ENCODE measurements at places on chromosomes 3 and 15.

GRCh38 chr15:88628018-88628654 is 7.0 kb downstream of the AEN start:
- DNase-seq, result no peak

DNA sequence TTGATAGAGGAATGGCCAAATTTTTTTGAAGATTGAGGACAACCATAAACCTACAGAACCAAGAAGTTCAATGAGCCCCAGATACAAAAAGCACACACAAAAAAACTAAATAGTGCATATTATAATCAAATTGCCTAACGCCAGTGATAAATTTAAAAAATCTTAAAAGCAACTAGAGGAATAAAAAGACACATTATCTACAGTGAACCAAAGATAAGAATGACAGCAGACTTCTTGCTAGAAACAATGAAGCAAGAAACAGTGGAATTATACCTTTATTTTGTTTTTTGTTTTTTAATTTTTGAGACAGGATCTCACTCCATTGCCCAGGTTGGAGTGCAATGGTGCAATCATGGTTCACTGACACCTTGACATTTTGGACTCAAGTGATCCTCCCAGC is 9.9 kb upstream of the SAMD7 start:
- DNase-seq, result no peak

- no peak for DNase-seq
Measured at GRCh38 chr15:22240403-22240802, 160.1 kb downstream of the OR4M2 start.

DNA sequence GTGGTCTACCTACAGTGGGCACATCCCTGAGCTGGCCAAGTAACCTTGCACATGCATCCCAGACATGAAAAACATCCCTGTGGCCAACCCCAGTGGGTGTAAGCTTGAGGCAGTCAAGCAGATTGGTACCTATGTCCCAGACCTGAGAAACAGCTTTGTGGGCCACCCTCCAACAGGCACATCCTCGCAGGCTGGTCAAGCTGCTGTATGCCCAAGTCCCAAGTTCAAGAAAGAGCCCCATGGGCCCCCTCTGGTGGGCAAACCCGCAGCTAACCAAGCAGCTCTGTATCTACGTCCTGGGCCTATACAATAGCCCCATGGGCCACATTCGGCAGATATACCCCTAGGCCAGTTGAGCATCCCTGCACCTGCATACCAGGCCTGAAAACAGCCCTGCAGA is 186.3 kb upstream of the GPR149 start:
- DNase-seq, result no peak

DNA sequence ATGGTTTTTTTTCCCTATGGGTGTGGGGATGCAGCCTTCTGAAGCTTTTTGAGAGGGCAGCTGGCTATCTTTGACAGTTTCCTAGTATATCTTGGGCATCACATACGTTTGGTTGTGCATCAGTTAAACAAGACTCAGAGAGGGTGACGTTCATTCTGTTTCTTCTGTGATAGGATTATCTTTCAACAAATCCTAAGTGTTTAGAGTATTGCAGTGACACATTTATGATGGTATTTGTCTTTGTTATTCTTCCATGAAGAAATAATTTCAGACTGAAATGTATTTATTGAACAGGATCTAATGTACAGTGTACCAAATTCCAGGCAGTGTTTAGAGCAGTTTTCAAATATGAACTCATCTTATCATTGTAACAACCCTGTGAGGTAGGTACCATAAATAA is 114.4 kb downstream of the PLCL2 start:
- DNase-seq, result no peak

GRCh38 chr15:74320352-74321247 is 46.8 kb downstream of the CYP11A1 start:
- peak; percentile 42 for DNase-seq

- DNase-seq, result no peak
Measured at GRCh38 chr3:48107227-48107626, 81.0 kb downstream of the CDC25A start.

GRCh38 chr15:99954361-99955180 is 221.3 kb upstream of the LYSMD4 start:
- peak; percentile 42 for DNase-seq

DNA sequence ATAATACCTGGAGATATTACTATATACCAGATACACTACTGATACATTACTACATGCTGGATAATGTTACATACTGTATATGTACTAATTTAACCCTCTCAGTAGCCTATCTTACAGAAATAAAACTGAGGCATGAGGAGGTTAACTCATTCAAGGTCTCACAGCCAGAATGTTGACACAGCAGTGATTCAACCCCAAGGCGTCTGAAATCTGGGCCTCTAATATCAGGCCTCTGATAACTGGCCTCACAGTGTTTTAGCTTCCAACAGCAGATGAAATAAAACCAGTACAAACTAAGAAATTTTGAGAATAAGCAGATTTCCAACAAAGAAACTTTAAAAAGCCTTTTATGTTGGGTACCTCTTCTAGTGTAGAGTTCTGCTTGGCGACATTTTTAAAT is 23.4 kb downstream of the DZIP1L start:
- DNase-seq, result no peak

DNA sequence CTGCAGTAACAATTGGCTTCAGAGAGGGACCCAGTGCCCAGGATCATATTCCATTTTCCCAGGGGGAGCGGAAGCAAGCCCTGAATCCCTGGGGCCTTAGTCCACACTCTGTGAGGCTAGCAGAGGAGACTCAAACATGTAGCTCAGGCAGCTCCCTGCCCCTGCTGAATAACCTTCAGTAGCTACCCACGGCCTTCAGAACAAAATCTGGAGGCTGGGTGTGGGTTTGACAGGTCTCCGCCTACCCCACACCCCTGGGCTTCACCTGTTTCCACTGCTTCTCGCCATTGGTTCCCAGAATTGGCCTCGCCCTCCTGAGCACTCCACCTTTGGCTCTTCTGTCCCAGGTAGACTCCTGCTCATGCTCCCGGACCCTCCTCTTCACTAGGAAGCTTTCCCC is 93.6 kb upstream of the ATP2B2 start:
- no peak for DNase-seq

GRCh38 chr3:70111411-70111810 is 111.9 kb downstream of the SAMMSON start:
- DNase-seq, result no peak

DNA sequence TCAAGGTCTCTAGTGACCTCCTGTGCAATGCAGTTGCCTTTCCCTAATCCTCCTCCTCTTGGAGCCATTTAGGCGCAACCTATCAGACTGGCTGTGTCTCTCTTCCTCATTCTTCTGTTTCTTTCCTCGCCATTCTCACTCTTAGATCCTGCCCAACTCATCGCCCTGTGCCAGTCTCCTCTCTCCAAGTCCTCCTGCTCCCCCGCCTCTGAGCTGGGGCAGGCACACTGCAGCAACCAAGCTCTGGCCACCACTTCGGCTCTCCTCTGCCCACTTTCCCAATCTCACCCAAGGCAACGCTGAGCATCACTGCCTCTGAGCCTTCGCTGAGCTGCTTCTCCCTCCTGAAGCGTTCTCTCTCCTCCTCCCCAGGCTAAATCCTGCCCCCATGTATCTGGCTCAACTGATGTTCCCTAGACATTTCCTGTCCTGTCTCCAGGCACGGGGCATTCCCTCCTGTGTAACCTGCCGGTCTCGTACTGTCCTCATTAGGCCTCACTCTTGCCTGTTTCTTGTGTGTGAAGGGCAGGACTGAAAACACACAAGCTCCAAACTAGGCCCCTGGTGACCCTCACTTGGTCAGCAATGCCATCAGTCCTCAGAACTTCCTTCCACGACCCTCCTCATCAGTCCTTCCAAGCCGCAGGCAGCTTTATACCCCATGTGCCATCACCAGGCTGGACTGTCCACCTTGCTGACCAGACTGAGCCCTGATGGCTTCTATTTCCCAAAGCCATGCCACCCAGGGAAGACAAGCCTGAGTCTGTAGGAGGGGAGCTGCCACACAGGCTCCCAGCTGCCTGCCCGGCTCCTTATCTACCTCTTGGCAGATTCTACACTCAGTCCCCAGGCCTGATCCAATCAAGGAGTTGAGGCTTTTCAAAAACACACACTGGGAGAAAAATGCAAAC is 85.6 kb downstream of the SEC22A start:
- DNase-seq, result no peak

GRCh38 chr3:7437231-7437630 is 576.3 kb downstream of the GRM7 start:
- no peak for DNase-seq
